CD4-positive, alpha-beta T cell treated with Interleukin-2 at 100 ng/mL for 4 hours (primary cell): ENCODE measurements at places on chromosomes 6 and 20.

DNA sequence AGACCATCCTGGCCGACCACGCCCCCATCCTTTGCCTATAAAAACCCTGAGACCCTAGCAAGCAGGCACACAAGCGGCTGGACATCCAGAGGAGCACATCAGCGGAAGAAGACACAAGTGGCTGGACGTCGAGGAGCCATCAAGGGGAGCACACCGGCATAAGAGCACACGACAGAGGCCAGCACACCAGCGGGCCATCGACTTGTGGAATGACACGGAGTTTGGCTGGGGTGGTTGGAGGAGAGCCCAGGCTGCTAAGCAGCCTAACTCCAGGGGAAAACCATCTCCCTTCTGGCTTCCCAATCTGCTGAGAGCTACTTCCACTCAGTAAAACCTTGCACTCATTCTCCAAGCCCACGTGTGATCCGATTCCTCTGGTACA, 44.8 kb upstream of the BCLAF1 start:
- DNase-seq, result no peak

GRCh38 chr6:41332241-41332640, 3.2 kb upstream of the NCR2 start:
- no peak for DNase-seq

DNA sequence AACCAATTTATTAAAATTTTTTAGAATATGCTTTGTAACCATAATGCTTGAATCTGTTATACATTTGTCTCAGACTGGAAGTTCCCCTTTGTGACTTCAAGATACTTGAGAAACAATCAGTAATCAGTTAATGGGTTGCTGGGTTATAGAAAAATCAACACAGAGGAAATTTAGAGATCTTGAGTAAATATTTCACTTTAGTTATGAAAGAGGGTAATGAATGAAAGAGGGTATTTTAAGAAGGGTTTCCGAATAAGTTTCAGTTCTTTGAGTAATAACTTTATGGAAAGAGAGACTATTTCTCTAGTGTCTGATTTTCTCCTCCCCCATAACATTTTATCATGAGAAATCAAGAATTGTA, 21.4 kb downstream of the ZFAND3 start:
- no peak for DNase-seq

- no peak for DNase-seq
Observed at GRCh38 chr6:79396625-79397024, 140.6 kb downstream of the LCA5 start.

GRCh38 chr20:53940360-53940702, 130.1 kb downstream of the BCAS1 start:
- DNase-seq, result no peak
